Activated CD4-positive, CD25-positive, alpha-beta regulatory T cell (primary cell): ENCODE measurements at places on chromosomes 12 and 14.

- DNase-seq, result no peak
Observed at GRCh38 chr12:120470150-120470784, 719 bp upstream of the SRSF9 start.

GRCh38 chr14:65169351-65169750 is 67.0 kb upstream of the MAX start:
- DNase-seq, result no peak

DNA sequence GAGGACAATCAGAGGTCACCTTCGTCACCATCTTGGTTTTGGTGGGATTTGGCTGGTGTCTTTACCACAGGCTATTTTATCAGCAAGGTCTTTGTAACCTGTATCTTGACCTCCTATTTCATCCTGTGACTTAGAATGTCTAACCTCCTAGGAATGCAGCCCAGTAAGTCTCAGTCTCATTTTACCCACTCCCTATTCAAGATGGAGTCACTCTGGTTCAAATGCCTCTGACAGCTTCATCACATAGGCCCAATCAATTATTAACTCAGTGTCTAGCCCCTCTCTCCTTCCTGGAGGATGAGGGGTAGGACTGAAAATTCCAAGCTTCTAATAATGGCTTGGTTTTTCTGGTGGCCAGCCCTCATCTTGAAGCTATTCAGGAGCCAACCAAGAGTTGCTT is 111.4 kb upstream of the NAP1L1 start:
- DNase-seq, result no peak

DNA sequence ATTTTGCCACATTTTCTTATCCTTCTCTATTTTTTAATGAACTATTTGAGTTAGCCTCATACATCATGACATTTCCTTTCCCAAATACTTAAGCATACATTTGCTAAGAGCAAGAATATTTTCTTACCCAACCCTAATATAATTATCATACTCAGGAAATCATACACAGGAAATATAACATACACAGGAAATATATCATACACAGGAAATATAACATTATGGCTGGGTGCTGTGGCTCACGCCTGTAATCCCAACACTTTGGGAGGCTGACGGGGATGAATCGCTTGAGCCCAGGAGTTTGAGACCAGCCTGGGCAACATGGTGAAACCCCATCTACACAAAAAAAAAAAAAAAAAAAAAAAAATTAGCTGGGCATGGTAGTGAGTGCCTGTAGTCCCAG is 4.9 kb downstream of the NCKAP1L start:
- no peak for DNase-seq

DNA sequence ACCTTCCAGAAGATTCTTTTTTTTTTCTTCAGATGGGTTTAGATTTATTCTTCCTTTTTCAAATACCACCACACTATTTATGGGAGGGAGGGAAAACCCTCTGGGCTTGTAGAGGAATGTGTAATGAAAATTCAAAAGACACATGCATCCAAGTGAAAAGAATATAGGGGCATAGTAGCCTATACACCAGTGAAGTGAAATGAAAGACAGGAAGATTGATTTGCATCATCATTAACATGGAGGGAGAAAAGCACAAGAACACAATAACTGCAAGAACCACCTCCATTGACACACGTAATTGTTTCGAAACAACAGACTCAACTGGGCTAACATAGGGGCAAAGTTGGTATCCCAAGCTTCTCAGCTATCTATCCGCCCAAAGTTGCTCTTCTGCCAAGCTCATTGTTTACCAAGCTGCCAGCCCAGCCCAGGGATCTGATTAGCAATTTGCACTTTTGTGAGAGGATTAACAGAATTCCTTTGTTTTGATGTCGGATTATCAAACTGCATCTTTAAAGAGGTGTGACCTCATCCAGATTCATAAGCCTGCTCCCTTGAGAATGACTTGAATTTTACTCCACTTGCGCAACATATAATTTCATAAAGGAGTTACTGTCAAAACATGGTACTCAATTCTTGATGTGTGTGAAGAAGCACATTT is 430.5 kb upstream of the SOX5 start:
- no peak for DNase-seq

DNA sequence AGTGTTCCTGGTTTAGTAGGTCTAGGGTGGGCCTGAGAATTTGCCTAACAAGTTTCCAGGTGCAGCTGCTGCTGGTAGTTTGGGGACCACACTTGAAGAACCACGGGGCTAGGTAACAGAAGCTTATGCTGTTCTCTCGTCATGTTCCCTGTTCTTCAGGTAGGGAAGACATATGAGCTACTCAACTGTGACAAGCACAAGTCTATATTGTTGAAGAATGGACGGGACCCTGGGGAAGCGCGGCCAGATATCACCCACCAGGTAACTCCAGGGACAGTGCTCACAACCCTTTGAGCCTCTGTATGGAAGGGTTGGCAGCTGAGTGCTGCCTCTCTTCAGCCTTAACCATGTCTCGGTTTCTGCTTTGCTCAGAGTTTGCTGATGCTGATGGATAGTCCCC is 3.5 kb downstream of the EMG1 start:
- no peak for DNase-seq

DNA sequence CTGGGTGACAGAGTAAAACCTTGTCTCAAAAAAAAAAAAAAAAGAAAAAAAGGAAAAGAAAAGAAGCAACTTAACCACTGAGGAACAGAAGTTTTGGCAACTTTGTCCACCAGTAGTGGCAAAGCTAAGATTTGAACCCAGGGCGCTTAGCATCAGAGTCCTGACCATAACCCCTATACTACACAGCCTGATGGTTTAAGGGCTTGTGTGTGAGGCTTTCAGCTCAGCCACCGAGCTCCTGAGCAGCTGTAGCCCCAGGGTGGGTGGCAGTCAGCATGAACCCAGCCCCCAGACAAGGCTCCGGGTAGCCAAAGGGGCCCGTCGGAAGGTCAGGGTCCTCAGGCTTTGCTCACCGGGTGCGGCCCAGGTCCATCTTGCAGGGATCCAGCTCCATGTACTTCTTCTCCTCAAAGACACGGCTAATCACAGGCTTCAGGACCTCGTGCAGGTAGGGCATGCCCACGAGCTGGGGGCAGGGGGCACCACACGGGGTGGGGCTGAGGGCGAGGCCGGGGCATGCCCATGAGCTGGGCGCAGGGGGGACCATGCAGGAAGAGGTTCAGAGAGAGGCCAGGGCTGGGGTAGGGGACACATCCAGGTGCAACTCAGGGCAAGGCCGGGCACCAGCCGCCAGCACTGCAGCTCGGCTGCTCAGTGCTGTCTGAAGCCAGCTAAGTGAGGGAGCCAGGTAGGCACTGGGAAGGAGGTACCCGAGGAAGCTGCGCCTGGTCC is 20.9 kb downstream of the RASAL1 start:
- DNase-seq, result no peak
